ENCODE measurements at places on chromosomes 11 and 22.

DNA sequence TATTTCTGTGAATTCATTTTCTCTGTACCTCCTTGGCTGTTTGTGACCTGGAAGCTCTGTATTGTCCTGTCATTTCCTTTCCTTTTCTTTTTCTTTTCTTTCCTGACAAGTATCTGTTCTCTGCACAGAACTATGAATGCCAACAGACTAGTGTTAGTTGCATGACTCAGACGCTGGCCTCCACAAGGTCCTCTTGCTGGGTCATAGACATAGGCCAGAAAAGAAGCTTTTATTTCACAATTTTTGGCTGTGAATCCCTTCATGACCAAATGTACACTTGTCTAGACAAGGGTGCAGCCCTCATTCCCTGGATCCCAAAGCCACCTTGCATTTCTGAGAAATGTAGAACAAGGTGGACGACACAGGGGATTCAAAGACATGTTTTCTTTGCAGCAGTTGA is 104.1 kb upstream of the MTNR1B start:
- no peak for DNase-seq

- no peak for DNase-seq
Measured at GRCh38 chr11:118274186-118274585, 10.1 kb upstream of the MPZL2 start.

DNA sequence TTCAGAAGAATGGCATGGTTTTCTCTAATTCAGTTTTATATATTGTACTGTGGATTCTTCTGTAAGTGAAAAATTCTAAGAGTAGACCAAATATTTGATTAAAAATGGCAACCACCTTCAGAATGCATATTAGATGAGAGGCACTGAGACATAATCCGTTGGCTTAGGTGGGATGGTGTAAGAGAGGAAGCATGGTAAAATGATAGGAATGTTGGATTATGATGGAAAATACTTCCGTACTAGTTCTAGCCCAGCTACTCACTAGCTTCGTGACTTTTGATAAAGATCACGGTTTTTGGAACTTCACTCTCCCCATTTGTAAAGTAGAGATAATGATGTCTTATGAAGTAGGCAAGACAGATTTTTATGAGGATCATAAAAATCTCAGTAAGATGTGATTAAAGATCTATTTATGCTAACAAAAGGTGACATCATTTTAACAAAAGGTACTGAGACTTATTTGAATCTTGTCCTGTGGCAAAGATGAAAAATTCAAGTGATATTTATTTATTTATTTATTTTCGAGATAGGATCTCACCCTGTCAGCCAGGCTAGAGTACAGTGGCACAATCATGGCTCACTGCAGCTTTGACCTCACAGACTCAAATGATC is 37.5 kb downstream of the UVRAG start:
- DNase-seq = no peak

GRCh38 chr22:43849731-43850130 is 12.6 kb downstream of the SULT4A1 start:
- DNase-seq = no peak

DNA sequence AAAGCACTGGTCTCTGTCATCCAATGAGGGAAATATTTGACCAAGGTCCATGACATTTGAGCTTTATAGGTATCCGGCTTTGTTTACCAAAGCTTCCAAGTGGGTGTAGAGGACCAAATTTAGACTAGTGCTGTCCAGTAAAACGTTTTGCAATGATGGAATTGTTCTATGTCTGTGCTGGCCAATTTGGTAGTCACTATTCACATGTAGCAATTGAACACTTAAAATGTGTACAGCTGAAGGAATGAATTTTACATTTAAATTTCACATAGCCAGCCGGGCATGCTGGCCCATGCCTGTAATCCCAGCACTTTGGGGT is 118.0 kb downstream of the PKNOX2 start:
- no peak for DNase-seq

GRCh38 chr11:68370211-68371111 is 58.1 kb downstream of the LRP5 start:
- no peak for DNase-seq

DNA sequence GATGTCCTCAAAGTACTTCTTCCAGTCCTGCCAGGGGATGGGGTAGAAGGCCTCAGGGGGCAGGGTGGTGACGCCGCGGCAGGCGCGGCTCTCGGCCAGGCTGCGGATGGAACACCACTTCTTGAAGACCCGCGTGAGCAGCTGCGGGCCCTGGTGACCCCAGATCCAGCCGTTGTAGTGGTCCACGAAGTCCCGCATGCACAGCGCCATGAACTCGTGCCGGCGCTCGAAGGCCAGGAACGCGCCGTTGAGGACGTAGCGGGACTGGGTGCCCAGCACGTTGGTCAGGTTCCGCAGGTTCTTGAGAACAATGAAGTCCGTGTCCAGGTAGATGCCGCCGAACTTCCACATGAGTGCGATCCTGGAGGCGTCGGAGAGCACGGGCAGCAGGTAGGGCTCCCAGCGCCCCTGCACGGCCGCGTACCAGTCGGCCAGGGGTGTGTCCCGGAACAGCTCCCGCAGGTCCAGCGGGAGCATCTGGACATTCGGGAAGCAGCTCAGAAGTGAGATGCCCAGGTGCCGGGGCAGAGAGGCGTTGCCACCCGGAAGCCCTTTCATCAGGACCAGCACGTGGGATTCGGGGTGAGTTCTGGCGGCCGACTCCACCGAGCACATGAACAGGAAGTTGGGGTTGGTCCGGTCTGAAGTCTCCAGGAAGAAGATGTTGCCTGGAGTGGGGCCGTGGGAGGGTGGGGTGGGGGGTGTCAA is 27.5 kb downstream of the A4GALT start:
- DNase-seq = no peak

DNA sequence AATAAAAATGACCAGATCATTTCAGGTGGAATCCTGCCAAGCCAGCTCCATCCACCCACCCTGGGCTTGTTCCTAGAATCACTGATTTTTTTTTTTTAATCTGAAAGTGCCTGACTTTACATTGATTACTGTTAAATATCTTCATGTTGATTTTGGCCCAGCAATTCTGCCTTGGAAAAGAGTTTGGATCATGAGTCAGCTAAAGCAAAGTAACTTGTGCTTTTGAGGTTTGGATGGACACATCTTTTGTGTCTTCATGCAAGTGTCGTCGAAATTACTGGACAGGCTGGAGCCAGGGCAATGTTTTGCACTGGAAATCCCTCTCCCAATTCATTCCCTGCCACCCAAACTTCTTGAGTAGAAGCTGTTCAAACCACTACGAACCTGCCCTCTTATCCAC is 164.0 kb upstream of the SYT13 start:
- no peak for DNase-seq

GRCh38 chr11:132312701-132313111 is 942.3 kb downstream of the NTM start:
- no peak for DNase-seq

- peak; percentile 50 for DNase-seq
Measured at GRCh38 chr22:46070803-46071450, 79.4 kb upstream of the PPARA start.

GRCh38 chr11:73538381-73538872 is 59.5 kb downstream of the FAM168A start:
- DNase-seq = no peak

DNA sequence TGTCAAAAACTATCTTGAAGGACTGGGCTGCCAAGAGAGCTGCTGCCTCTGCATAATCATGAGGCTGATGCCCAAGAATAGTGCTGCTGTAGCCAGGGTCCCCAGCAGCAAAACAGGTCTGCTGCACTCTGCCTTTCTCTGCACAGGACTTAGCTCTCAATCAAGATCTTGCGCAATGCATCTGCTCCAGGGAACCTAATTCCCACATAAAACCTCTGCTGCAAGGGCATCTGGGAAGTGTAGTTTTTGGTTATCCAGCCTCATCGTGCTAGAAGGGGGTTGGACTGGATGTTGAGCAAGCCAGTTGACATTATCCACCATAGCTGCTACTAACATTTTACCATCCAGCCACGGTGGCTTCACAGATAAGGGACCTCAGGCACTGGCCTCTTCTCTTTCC is 192.7 kb downstream of the C11orf91 start:
- no peak for DNase-seq

GRCh38 chr11:62004473-62004872 is 37.0 kb upstream of the FTH1 start:
- no peak for DNase-seq

DNA sequence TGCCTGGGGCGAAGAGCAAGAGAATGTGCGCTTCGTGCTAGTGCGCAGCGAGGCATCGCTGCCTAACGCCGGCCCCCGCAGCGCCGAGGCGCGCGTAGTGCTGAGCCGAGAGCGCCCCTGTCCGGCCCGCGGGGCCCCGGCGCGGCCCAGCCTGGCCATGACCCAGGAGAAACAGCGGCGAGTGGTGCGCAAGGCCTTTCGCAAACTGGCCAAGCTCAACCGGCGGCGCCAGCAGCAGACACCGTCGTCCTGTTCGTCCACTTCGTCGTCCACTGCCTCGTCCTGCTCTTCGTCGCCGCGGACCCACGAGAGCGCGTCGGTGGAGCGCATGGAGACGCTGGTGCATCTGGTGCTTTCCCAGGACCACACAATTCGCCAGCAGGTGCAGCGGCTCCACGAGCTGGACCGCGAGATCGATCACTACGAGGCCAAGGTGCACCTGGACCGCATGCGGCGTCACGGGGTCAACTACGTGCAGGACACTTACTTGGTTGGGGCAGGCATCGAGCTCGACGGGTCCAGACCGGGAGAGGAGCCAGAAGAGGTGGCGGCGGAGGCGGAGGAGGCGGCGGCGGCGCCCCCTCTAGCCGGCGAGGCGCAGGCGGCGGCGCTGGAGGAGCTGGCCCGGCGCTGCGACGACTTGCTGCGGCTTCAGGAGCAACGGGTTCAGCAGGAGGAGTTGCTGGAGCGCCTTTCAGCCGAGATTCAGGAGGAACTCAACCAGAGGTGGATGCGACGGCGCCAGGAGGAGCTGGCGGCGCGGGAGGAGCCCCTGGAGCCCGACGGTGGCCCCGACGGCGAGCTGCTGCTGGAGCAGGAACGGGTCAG is 1.0 kb downstream of the RASSF10 start:
- no peak for DNase-seq

- DNase-seq = no peak
Measured at GRCh38 chr22:40270748-40271373, 75.4 kb upstream of the ADSL start.

DNA sequence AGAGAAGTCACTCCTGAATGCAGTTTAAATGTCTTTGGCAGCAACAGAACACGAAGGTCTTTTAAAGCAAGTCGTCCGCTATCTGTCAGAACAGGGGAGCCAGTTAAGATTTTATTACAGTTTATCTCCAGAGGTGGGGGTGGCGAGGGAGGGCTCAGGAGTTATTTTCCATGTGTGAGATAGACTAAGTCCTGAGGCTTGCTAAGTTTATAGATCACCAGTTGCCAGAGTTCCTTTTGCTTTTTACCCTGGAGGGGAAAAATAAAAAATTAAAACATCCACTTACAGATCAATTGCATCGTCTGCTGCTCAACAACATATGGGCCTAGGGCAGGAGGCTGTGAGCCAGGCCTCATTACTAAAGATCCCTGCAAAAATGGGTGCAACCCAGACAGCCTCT is 90.7 kb downstream of the SNX19 start:
- DNase-seq = no peak

DNA sequence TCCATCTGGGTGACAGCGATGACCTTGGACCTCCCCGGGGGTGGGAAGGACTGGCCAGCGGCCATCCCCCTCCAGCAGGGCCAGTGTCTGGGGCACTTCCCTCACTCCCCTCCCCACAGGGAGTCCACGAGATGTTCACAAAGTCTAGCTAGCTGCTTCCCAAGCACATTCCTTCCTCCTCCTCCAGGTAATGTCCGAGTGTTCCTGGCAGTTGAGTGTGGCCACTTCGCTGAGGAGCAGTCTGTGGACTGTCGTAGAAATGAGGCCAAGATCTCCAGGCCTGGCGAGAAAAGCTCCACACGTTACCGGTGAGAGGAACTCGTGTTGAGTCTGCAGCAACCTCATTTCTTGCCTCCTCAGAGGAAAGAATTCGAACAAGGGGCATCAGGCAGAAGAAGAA is 425.5 kb downstream of the BRD1 start:
- no peak for DNase-seq

- no peak for DNase-seq
Measured at GRCh38 chr11:66082946-66083698, 13.1 kb downstream of the PACS1 start.

DNA sequence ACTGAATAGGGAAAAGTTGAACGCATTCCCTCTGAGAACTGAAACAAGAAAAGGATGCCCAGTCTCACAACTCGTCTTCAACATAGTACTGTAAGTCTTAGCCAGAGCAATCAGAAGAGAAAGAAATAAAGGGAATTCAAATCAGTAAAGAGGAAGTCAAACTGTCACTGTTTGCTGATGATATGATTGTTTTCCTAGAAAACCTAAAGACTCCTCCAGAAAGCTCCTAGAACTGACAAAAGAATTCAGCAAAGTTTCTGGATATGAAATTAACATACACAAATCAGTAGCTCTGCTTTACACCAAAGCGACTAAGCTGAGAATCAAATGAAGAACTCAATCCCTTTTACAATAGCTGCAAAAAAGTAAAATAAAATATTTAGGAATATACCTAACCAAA is 471.2 kb upstream of the CNTN5 start:
- no peak for DNase-seq

- no peak for DNase-seq
Measured at GRCh38 chr22:37647928-37648327, 8.5 kb downstream of the SH3BP1 start.

GRCh38 chr22:47593291-47593690 is 830.8 kb downstream of the TBC1D22A start:
- no peak for DNase-seq

GRCh38 chr11:105720096-105720495 is 110.2 kb downstream of the GRIA4 start:
- no peak for DNase-seq

- DNase-seq = no peak
Measured at GRCh38 chr11:66937193-66937733, 20.9 kb downstream of the PC start.
